ENCODE measurements at places on chromosomes 4 and X.

GRCh38 chr4:182548156-182548555, 305.0 kb downstream of the TENM3 start:
- no peak for DNase-seq

DNA sequence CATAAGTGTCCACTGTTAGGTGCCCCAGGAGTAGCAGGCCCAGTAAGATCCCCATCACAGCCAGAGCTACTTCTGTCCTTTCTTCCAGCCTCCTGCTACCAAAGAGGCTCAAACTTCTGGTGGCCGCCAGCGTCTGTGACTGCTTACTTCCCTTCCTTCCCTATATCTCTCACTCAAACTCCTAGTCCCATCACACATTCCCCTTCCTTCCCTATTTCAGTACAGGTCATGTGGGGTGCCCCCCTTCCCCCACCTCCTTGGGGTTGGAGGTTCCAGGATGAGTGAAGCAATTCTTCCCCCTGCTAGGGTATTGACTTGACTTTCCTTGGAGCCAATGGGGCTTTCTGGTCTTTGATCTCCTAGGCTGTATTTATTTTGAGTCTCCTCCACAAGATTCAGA, at the start of gene VSIG4:
Gene VSIG4, minus strand, starts transcription at position 137 of the 400 bp plus-strand sequence. Its CDS starts 82 bp downstream, at position 55.
- no peak for DNase-seq

- no peak for DNase-seq
Measured at GRCh38 chr4:186900232-186900900, 176.7 kb upstream of the FAT1 start.

DNA sequence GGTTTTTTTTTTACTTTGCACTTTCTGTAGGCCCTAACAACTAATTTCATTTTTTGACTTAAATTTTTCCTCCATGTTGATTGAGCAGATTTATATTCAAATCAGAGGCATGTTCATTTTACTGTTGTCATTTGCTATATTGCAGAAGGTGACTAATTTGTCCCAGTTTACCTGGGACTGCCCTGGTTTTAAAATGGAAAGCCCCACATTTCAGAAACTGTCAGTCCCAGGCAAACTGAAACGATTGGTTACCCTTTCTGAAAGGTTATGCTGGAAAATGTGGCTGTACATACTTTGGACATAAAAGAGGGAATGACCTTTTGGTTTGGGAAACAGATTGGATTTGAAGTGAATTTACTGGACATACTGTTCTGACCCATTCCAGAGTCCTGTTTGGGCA, 160.0 kb downstream of the SPCS3 start:
- DNase-seq: no peak

- DNase-seq: no peak
Measured at GRCh38 chrX:111869639-111870034, 6.3 kb upstream of the TRPC5OS start.

- DNase-seq: no peak
Measured at GRCh38 chr4:105198541-105198940, 51.9 kb downstream of the TET2 start.

GRCh38 chr4:72663828-72664227, 94.8 kb upstream of the ADAMTS3 start:
- no peak for DNase-seq

DNA sequence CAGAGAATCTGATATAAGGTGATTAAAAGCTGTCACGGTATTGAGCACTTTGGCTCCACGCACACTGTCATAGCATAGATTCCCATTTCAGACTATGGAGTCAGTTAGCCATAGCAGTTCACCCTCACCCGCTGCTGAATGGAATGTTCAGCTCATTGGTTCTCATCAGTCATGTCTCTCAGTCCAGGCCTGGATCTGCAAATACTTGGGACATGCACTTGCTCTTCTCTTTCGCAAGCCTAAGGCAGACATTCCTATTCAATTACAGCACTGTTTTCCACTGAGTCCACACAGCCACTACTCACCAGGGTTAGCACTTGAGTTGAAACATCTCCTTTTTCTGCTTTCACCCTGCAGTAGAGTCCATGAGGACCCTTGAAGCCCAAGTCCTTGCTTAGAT, 30.6 kb upstream of the SCML1 start:
- DNase-seq: no peak

GRCh38 chr4:57614257-57614932, 504.2 kb upstream of the IGFBP7 start:
- no peak for DNase-seq

DNA sequence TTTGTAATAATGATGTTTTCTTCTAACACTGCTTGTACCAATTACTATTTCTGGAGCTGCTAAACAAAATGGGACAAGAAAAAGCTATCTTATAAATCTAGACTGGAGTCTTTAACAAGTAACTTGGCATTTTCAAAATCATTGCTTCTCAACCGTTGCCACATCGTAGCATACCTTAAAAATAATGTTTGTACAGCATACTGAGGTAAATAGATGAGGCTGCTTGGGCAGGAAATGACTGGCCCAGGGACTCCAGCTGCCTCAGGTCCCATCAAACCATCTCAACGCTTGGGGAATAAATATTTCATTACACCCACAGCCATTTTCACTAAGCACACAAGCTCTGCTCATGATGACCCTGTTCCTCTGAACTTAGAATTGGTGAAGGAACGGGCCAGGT, 115.1 kb downstream of the SPANXA1 start:
- DNase-seq: no peak

DNA sequence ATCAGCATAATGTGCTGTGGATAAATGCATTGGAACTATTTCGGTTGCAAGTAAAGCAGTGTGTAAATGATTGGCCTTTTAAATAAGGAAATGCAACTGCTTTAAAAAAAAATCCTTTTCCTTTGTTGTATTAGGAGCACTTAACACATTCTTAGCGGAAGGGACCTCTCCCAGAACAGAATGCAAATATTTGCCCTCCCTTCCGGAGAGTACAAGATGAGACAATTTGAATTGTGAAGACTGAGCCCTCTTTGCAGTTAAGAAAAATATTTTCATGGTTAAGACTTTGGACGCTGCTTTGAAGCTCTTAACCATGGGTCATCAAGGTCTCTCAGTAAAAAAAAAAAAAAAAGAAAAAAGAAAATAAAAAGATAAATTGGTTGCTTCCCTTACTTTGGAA, 9.5 kb upstream of the NOX1 start:
- DNase-seq: no peak

DNA sequence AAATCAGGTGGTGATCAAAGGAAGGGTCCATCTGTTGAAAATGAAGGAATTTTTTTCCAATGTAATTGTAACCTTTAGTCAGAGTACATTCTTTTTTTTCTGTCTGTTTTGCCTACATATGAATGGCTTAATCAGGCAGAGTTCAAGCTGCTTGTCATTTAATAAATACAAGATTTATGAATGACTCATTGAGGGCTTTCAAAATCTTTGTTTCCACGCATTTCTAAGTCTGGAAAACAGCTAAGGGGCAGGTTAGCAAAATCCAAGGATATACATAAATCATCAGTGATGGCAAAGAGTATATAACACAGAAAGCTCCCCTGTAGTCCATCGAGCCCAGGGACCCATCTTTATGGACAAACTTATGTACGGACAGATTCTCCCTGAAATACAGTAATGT, 1.8 kb downstream of the CA5B start:
- no peak for DNase-seq

- no peak for DNase-seq
Measured at GRCh38 chr4:65805936-65806335, 135.6 kb upstream of the EPHA5 start.

DNA sequence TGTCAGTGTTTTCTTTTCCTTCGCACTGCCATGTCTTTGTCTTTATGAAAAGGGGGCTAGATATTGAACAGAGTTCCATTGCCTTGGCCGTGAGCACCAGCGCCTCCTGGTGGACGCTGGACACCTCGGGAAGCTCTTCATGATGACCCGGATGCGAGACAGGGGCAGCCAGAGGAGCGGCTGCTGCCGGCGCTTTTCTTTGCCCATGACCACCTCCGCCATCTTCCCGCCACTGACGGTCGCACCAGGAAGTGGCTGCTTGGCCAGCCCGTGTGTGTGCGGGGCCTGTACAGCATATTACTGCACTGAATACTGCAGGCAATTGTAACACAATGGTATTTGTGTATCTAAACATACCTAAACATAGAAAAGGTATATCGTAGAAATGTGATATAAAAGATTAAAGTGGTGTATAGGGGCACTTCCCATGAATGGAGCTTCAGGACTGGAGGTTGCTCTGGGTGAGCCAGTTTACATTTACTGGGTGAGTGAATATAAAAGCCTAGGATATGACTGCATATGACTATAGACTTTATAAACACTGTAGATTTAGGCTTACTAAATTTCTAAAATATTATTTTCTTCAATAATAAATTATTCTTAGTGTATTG, 15.8 kb upstream of the GRIA2 start:
- no peak for DNase-seq

DNA sequence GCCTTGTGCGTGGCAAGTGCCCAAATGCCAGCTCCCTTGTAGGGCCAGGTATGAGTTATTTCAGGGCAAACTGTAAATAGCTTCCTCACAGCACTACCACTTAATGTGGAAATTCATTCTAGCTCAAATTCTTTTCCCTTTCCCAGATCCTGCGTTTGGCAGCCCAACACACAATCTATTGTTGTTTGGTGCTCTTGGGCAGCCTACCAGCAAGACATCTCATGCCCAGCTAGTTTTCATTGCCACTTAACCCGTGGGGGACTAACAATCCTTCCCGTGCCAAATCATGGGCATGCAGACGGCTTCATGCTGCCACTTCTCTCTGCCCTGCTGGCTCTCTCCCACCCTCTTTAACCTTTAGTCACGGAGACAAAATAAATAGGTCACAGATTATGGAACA, 454.2 kb downstream of the GRIA2 start:
- no peak for DNase-seq

- no peak for DNase-seq
Measured at GRCh38 chr4:107823870-107824349, 822 bp upstream of the SGMS2 start.

DNA sequence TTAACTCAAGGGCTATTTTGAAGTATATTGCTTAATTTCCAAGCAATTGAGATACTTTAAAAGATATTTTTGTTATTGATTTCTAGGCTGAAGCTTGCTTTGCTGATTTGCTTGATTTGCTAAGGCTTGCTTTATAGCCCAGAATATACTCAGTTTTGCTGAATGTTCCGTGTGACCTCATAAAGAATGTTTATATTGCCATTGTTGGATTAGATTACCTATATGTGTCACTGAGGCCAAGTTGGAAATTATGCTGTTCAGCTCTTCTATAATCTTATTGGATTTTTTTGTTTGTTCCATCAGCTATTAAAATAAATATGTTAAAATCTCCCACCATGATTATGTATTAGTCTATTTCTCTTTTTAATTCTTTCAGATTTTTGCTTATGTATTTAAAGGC, 13.0 kb downstream of the TBC1D19 start:
- no peak for DNase-seq

DNA sequence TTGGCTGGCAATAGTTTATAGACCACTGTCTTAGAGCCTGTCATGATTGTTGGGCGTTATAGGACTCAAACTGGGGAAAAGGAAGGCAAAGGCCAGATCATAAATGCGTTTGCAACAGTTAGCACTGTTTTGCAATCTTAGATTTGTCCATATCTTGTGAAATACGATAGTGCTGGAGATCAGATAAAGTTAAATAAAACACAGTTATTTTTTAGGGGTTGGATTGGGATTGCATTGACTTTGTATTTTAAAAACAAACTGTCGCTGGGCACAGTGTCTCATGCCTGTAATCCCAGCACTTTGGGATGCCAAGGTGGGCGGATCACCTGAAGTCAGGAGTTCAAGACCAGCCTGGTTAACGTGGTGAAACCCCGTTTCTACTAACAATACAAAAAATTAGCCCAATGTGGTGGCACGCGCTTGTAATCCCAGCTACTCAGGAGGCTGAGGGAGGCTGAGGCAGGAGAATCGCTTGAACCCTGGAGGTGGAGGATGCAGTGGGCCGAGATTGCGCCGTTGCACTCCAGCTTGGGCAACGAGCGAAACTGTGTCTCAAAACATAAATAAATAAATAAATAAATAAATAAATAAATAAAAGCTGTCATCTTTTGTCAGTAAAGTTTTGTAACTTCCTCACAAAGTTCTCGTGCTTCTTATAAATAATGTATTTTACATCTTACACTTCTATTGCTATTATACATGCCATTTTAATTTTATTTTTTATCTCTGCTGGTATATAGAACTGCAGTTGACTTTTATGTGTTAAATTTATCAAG, 117.2 kb downstream of the KDM6A start:
- DNase-seq: no peak

Measured in effector CD4-positive, alpha-beta T cell (primary cell).